ENCODE measurements at places on chromosomes 5 and 9.

GRCh38 chr5:179406031-179406961 is 61.0 kb upstream of the ADAMTS2 start:
- DNase-seq, result peak; percentile 35

DNA sequence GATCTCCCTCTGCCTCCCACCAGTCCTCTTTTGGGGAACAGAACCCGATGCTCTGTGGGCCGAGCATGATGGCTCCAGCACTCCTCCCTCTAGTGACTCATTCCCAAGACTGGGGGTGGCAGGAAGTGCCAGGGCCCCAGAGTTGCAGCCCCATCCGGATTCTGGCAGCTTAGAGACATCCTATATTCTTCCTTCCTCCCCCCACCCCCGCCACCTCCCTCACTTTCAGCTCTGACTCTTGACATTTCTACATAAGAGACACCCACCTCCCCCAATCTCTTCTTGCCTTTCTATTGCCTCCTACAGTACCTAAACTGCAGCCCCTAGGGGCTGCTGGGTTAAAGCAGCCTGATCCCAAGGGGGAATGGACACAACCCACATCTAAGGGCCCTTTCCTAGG is 47.1 kb upstream of the MATR3 start:
- DNase-seq, result peak; percentile 65

DNA sequence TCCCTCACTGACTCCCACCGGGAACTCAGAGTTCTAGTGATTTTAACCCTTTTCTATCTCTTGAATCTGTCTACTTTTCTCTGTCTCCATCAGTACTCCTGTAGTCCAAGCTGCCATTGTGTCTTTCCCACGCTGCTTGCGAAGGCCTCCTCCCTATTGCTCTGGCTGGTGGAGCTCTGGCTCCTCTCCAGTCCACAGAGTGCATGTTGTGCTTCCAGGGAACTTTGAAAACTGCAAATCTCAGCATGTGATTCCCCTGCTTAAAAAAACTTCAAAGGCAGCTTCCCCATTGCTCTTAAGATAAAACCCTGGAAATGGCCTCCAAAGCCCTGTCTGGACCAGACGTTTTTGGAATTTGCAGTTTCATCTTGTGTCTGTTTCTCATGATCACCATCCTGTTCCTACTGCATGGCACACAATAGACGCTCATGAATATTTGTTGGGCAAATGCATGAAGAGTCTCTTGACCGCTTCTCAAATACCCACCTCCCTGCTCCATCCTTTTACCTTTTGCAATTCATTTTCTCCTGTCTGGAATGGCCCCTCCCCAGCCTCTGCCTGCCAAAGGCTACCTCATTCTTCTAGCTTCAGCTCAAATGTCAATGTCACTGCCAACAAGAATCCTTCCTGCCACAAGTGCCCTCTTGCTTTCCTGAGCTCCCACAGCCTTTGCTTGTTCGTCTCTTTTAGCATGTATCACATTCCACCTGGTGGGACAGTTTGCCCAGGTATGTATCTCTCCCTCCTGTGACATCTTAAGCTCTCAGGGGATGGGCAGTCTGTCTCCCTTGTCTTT is 293.2 kb downstream of the ARHGAP26 start:
- no peak for DNase-seq

- DNase-seq, result no peak
Measured at GRCh38 chr5:147140558-147140957, 94.3 kb upstream of the STK32A start.

- no peak for DNase-seq
Measured at GRCh38 chr5:19950897-19951296, 37.1 kb downstream of the CDH18 start.

GRCh38 chr9:120702075-120702474 is 12.2 kb downstream of the MEGF9 start:
- no peak for DNase-seq

DNA sequence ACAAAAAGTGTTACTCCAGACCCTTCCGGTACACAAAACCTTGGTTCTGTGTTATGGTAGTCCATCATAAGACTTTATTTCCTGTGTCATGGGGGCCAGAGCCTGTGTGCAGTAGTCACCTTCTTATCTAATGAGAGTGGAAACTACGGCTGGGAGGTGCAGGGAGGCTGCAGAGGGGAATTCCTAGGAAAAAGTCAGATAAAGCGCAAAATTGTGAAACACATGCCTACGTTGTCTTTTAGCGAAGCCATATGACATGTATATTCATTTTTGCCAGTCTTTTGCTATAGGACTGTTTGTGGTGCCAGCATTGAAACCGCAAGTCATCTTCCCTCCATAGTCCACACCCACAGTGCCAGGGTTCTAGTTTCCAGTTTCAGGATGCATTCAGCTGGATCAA is 80.7 kb downstream of the PPARGC1B start:
- no peak for DNase-seq

DNA sequence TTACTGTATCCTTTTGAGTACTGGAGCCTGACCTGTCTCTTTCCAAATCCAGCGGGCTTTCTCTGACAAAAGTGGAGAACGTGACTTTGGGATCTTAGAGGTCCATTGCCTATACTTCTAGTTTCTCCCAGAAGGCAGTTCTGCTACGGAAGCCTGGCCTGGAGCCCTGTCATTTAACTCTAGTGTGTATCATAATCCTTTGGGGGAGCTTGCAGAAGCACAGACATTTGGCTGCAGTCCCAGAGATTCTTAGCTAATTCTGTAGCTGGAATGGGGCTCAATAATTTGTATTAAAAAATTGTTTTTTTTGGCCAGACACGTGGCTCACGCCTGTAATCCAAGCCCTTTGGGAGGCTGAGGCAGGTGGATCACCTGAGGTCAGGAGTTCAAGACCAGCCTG is 3.0 kb downstream of the HARS2 start:
- no peak for DNase-seq

GRCh38 chr5:107195890-107196395 is 474.8 kb downstream of the EFNA5 start:
- no peak for DNase-seq

DNA sequence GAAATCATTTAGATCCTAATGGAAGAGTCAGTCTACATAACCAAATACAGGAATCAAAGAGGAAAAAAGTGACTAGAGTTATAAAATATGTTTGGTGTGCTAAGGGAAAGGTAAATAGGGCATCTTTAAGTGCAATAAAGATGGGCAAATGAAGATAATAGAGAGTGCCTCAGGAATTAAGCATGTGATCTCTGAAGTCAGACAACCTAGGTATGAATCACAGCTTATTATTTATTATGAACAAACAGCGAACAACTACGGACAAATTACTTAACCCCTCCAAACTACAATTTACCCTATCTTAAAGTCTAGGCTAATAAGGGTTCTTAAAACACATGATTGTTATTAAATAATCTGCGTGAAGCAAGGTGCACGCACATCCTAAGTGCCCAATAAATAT is 910.2 kb upstream of the DMAC1 start:
- no peak for DNase-seq

All from endodermal cell (in vitro differentiated cells).